Hair follicle dermal papilla cell (primary cell): ENCODE measurements at places on chromosomes 6 and 20. TPM values are rescaled to one million over a fixed set of nuclear protein-coding genes. Genes with fewer than 3 reads are reported as not detected.

The PARD6B gene
- 0.12 and 0.16 TPM in 2 replicates for total RNA-seq

The PHACTR3 gene
- total RNA-seq, result 5.2 and 9.4 TPM in 2 replicates

The SMPD2 gene
- 10.8 and 14.3 TPM in 2 replicates for total RNA-seq

The BCAS1 gene
- 0.16 and 0.49 TPM in 2 replicates for total RNA-seq

The SEC23B gene
- 38.5 and 39.6 TPM in 2 replicates for total RNA-seq

The PBOV1 gene
- total RNA-seq, result not detected in 2 replicates

The KCNK5 gene
- not detected in 2 replicates for total RNA-seq
